Activated CD4-positive, alpha-beta T cell treated with anti-CD3 and anti-CD28 coated beads, Interleukin-2, Interleukin-4, amounts not matched to agents 100 ng/mL and 50 ng/mL, durations not matched to agents 16 hours and 8 hours (primary cell): ENCODE measurements at places on chromosomes 5 and 9.

GRCh38 chr9:131181091-131181681 is 55.8 kb downstream of the NUP214 start:
- no peak for DNase-seq

DNA sequence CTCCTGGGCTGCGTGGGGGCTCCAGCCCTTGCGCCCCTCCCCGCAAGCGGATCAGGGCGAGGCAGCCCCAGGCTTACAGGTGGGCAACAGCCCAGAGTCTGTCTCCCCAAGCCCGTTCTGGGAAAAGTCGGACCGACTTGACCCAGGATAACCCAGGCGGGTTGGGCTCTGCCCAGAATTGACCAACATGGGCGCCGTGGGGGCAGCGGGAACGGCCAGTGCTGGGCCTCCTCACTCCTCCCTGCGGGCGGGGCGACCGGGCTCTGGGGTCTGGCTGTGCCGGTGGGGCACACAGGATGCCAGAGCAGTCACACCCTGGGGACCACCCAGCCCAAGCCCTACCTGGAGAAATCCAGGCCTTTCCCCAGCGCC is 15.3 kb upstream of the SYNPO start:
- no peak for DNase-seq

DNA sequence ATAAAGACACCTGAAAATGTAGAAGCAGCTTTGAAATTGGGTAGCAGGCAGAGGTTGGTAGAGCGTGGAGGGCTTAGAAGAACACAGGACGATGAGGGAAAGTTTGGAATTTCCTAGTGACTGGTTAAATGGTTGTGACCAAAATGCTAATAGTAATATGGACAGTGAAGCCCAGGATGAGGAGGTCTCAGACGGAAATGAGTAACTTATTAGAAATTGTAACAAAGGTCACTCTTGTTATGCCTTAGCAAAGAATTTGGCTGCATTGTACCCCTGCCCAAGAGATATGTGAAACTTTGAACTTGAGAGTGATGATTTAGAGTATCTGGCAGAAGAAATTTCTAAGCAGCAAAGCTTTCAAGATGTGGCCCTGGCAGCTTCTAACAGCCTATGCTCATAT is 382.5 kb downstream of the KCNN2 start:
- no peak for DNase-seq

DNA sequence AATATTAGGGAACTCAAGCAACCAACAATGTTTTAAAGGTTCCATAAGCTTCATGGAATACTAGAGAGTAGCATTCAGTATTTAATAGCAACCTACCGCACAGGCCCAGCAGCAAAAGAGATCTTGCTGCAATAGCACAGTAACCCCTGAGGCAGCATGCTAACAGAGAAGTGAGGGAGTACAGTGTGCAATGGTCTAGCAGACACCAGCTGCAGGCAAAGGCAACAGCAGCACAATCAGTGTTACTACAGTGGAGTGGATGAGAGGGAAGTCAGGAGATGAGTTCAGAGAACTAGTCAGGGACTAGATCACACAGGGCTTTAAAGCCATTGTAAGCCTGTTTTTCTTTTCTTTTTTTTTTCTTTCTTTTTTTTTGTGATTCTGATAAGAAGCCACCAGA is 2.8 kb downstream of the TICAM2 start:
- DNase-seq, result no peak

DNA sequence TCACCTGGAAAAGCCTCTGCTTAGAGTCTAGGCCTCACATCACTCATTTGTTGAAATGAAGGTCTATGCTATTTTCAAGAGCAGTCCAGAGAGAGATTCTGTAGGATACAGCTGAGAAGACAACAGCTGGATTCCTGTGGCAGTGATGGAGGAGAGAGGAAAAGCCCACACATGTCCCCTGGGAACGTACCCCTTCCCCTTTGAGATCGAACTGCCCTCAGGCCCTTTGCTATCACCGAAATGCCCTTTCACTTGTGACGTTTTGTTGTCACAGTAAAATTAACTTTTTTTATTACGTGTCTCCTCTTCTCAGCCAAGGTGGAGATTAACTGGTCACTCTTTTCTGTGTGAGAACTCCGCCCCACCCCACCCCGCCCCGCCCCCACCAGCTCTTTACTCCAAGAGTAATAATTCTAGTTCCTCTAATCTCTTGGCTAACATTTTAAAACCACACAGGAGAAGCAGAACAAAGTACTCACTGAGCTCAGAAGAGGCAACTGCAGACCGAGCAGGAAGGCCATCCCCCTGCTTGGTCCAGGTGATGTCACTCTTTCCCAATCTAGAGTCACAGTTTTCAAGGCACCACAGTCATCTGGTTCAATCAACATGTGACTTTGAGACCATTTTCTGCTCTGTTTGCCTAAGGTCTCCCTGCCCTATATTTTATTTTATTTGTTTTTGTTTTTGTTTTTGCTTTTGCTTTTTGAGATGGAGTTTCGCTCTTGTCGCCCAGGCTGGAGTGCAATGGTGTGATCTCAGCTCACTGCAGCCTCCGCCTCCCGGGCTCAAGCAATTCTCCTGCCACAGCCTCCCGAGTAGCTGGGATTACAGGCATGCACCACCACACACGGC is 105.6 kb downstream of the SUSD1 start:
- DNase-seq, result no peak

DNA sequence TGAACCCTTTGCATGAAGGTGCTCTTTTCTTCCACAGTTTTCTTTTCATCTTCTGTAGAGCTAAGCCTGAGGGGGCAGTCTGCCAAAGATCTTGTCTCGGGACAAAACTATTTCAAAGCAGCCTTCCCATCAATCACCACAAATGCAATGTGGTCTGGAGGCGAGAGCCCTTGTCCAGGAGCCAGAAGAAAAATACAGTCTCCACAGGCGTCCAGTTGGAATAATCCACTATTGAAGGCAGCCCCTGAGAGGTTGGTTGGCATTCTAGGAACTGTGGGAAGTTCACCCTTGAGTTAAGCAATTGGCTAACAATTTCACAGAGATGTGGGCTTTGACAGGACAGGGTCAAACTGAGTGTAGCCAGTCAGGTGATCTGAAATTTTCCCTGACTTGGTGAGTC is 72.0 kb downstream of the SEMA6A start:
- no peak for DNase-seq

GRCh38 chr5:33488558-33489355 is 48.0 kb downstream of the TARS1 start:
- no peak for DNase-seq

DNA sequence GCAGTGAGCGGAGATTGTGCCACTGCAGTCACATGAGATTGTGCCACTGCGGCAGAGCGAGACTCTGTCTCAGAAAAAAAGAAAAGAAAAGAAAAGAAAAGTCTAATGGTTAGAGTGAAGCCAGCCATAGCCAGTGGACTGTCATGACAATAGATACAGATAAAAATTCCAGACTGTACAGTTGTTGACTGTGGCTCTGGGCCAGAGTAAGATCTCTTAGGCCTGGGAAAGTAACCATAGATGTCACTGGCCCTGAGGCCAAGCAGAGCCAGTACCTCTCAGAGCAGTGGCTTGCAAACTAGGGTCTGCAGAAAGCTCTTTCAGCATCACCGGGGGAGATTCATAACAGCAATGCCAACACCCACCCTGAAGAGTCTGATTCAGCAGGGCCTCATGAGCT is 44.1 kb upstream of the SUB1 start:
- no peak for DNase-seq

GRCh38 chr5:135245521-135246499 is 153.2 kb downstream of the MACROH2A1 start:
- DNase-seq, result no peak

- DNase-seq, result peak; percentile 45
These were observed 718 bp upstream of the DENND4C start for GRCh38 chr9:19229595-19230354.

- DNase-seq, result peak; percentile 9
These were observed 76.0 kb downstream of the ARL15 start for GRCh38 chr5:54234304-54234933.

GRCh38 chr5:111813537-111813936 is 56.5 kb upstream of the NREP start:
- no peak for DNase-seq

GRCh38 chr5:157665467-157666070 is 5.8 kb upstream of the C5orf52 start:
- DNase-seq, result no peak

- no peak for DNase-seq
These were observed 240.0 kb downstream of the GOLPH3 start for GRCh38 chr5:31934156-31934555.

GRCh38 chr9:75858497-75859092 is 31.9 kb upstream of the PCSK5 start:
- DNase-seq, result no peak

DNA sequence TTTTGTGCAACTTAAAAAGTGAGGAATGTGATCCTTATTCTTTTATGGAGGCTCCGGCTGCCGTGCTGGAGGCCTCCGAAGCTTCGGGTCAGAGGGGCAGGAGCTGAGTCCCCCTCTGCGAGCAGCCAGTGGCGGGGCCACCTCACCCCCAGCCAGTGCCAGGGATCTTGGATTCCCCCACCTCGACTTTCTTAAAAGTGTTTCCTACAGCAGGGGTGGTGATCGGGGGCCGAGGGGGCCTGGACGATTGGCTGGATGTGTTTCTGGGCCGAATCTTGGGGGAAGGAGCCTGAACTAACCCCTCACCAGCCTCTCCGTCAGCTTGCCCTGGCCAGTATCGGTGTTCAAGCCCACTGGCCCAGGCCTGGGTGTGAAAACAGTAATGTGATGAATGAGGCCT is 92.2 kb upstream of the LMX1B start:
- no peak for DNase-seq

DNA sequence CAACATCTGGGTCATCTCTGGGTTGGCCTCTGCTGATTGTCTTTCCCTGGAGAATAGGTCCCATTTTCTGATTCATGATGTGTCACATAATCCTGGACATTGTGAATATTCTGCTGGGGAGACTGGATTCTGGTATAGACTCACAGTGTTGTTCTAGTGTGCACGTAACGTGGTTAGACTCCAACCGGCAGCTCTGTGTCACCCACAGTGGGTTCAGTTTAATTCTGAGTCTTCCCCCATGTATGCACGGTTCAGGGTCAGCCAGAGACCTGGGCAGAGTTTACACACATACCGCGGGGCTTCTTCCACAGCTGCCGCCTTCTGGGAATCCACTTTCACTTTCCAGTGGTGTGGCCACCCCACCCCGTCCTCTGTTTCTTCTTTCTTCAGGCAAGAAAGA is 38.0 kb upstream of the LRRC14B start:
- DNase-seq, result no peak

GRCh38 chr5:74123929-74124328 is 497.9 kb downstream of the ARHGEF28 start:
- DNase-seq, result no peak

DNA sequence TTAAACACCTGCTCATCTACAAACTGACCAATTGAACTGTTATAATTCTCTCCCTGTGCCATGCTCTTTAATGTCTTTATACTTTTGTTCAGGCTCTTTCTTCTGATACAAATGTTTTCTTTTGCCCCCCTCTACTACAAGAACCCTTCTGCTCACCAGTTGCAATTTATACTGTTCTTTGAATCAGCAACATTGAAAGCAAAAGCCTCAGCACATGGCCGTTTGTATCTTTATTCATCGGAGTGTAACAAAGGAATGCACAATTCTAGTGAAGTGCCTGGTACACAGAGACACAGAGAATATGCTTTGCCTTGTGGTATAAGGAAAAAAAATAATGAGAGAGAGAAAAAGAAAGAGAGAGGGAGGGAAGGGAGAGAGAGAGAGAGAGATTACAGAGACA is 547.1 kb downstream of the CDH12 start:
- DNase-seq, result no peak

DNA sequence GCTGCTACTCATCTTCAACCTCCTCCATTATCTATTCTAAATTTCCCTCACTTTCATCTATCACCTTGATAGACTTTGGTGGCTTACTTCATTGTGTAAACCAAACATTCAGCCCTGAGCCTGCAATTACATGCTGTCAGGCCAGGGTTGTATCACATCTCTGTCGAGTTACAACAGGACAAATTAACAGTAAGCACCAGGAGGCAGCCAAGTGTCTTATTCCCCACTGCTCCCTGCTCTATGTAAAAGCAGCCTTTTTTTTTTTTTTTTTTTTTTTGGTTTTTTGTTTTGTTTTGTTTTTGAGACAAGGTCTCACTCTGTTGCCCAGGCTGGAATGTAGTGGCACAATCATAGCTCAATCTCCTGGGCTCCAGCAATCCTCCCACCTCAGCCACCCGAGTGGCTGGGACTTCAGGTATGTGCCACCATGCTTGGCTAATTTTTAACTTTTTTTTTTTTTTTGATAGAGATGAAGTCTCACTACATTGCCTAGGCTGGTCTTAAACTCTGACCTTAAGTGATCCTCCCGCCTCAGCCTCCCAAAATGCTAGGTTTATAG is 15.2 kb upstream of the ZCCHC9 start:
- no peak for DNase-seq

DNA sequence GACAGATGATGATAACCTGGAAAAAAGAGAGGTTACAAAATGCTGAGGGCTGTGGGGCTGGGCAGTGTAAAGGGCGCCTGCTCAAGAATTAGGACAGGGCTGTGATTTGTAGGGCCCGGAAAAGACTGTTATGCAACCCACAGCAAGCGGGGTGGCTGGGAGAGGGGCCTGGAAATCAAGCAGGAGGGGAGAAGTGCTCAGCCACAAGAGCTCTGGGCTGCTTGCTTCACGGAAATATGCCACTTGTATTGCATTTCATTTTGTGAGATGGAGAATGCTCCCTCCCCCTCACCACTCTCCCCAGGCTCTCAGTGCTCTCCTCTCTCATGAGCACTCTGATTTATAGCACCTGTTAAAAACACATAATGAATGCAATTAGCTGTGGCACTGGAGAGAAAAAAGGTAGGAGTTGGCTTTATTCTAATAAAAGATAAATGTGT is 8.4 kb upstream of the HAND1 start:
- no peak for DNase-seq

DNA sequence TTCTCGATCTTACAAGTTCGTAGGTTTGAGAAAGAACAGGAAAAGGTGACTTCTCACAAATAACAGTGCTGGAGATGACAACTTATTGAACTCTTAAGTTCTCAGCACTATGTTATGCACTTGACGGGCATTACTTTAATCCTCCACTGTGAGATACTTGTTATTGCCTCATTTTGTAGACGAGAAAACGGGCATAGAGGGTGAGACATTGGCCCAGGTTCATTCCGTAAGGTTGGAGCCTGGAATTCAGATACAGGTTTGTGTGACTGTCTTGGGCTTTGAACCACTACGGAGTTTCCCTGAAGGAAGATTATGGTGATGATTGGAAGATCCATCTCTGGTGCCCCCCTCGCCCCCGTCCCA is 657 bp downstream of the MAT2B start:
- no peak for DNase-seq

DNA sequence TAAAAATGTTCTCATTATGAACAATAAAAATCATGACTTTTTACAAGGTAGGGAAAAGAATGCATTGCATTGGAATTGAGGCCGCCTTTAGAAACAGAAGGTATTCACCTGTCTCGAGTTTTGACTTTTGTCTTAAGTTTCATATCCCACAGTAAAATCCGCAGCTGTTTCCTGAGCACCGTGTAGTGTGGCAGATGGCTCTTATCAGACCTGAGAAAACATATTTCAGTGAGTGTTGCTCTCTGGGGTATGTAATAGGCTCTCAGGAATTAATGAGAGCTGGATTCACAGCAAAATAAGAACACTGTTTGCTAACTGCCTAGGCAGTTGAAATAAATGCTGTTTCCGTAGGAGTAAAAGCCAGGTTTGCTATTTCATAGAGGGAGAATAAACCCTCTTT is 221.4 kb downstream of the CFAP90 start:
- no peak for DNase-seq
